Peyer's patch (tissue), 4 donors: ENCODE measurements at places on chromosomes 16 and 17. TPM values are rescaled to one million over a fixed set of nuclear protein-coding genes. Genes with fewer than 3 reads are reported as not detected.

GRCh38 chr16:58009856-58010416 is 8.7 kb downstream of the USB1 start:
- H3K27ac ChIP-seq = no peak overlapping the region
- H3K27me3 ChIP-seq = no peaks in the 10 kb centered on the region
- peaks cover 49% of the 10 kb centered on the region for H3K36me3 ChIP-seq

DNA sequence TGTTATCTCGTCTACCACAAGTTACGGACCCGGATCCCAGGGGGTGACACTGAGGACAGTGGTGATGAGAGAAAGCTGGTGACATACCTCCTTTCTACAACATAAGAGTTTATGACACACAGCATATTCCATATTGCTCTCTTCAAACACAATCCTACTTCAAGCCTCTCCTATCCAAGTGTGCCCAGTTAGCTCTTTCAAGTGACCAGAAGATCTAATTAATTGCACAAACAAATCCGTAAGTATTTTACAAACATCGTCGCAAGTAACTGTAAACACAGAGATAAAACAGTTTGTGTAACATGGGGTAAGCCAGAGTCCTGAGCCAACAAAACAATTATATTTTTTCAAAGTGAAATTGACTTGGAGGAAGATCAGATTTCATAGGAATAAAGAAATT is 235.0 kb downstream of the CHD9NB start:
- no peaks in the 10 kb centered on the region for H3K27me3 ChIP-seq
- no peaks in the 10 kb centered on the region for H3K36me3 ChIP-seq
- DNase-seq = no peak
- H3K27ac ChIP-seq = no peak overlapping the region

CTRL gene
- total RNA-seq = 5.0 TPM

KRTAP3-3 gene
- total RNA-seq = not detected

DNA sequence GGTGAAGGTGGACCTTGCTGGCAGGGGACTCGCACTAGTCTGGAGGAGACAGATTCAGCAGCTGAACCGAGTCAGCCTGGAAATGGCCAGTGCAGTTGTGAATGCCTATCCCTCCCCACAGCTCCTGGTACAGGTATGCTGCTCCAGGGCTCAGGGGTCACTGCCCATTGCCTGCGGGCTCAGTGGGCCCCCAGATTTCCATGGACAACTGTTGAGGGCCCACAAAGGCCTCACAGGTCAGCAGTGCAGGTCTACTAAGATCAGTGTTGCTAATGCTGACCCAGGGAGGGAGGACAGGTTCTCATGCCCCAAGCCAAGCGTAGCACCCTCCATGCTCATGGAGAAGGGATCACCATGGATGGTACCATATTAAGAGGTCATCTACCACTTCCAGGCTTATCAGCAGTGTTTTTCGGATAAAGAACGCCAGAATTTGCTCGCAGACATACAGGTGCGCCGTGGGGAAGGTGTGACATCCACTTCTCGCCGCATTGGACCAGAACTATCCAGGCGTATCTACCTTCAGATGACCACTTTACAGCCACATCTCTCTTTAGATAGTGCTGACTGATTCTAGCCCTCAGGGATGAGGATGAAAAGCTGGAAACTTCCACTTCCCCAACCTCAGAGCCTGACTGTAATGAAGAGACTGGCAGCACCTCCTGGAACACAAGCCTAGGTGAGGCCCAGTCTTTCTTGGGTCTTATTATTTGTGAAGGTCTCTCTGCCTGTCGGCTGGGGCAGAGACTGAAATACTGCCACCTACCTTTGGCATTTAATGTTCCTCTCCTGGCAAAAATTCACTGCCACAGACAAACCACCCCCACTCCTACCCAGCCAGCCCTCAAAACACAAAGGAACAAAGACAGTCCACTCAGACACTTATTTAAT is 7.6 kb downstream of the EME1 start:
- no peak overlapping the region for H3K4me3 ChIP-seq
- no peaks in the 10 kb centered on the region for H3K36me3 ChIP-seq
- no peak for DNase-seq
- no peaks in the 10 kb centered on the region for H3K4me1 ChIP-seq

GRCh38 chr16:85660843-85661739 is 27.7 kb downstream of the GINS2 start:
- H3K27me3 ChIP-seq = no peaks in the 10 kb centered on the region
- H3K4me3 ChIP-seq = no peak overlapping the region
- H3K36me3 ChIP-seq = no peaks in the 10 kb centered on the region

DNA sequence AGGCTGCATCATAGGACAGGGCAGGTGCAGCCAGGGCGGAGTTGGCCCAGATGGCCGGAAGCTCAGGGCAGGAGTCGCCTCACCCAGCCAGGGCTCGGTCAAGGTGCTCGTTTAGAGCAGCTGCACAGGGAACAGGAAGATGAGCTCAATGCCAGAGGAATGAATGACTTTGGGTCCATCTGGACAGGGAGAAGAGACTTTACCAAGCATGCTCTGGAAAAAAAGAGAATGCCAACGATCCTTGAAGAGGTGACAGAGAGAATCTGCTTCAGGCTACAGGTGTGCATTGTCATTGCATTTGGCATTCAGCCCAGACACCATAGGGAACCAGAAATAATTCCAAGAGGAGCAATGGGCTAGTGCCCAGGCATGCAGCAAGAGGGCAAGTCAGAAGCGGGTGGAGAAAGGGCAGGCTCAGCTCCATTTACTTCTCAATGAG is 6.7 kb upstream of the MPP3 start:
- DNase-seq = no peak
- H3K4me1 ChIP-seq = peaks cover 12% of the 10 kb centered on the region
- H3K27ac ChIP-seq = no peak overlapping the region
- H3K27me3 ChIP-seq = no peaks in the 10 kb centered on the region

DNA sequence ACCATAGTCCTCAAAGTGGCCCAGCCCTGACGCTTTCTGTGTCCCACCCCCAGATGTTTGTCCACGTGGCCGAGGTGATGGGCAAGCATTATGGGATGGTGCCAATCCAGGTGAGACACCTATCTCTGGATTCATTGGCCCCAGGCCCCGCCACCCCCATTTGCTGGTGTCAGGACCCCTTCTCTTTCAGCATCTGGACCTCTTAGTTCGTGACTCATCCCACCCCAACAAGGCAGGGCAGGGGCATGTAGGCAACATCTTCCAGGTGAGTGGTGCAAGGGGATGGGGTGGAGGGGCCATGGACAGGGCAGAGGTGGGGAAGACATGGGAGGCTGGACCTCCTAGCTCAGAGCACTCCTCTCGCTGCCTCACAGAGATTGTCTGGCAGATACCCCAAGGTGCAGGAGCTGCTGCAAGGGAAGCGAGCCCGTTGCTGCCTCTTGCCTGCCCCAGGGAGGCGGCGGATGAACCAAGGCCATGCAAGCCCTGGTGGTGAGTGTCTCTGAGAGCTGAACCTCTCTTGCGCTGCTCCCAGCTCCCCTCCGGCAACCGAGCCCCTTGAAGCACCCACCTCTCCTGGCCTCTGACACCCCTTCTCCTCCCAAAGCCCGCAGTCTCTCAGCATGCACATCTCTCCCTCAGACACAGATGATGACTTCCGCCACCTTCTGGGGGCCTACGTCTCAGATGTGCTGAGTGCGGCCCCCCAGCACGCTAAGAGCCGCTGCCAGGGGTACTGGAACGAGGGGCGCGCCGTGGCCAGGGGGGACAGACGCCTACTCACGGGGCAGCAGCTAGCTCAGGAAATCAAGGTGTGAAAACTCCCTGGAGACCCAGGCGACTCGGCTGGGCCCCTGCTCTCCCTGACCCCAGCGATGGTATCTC is 3.6 kb downstream of the RNF112 start:
- no peaks in the 10 kb centered on the region for H3K4me1 ChIP-seq
- no peaks in the 10 kb centered on the region for H3K36me3 ChIP-seq
- H3K4me3 ChIP-seq = no peak overlapping the region
- H3K27ac ChIP-seq = no peak overlapping the region
- no peaks in the 10 kb centered on the region for H3K27me3 ChIP-seq
